ENCODE measurements at places on chromosomes 1 and 21.

DNA sequence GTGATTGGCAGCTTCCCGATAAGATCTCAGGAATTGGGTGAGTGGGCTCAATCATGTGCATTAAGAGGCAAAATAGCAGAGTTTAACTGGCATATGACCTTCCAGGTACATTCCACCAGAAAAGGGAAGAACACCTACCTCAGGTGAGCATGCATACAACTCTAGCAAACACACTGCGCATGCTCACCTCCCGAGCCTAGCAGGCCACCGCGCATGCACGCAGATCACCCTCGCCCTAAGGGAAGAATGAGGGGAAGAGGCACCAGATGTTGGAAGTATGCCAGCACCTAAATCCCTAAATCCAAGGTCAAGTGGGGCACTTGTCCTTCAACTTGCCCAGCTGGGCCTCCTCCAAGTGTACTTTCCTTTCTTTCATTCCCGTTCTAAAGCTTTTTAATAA lies 23.6 kb upstream of the CBR3 start:
- no peak for DNase-seq

- DNase-seq = peak; percentile 45
Observed at GRCh38 chr1:69567652-69568420, at the start of gene LRRC7. Gene LRRC7 (plus strand): TSS chr1:69567922. CDS start chr1:69568640, 718 bp downstream.

DNA sequence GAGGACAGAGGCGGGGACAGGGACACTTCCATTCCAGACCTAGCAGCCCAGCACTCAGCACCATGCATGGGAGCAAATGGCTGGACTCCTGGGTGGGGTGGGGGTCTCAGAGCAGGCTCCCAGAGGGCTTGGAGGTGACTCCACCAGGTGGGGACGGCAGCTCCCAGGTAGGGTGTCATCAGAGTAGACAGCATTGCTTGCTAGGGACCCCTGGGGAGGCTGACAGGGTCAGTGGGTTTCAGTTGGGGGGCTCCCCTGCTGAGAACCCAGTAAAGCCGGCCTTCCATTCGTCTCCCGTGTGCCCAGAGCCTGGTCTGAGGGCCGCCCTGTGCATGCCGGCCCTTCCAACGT lies 4.8 kb upstream of the GJC2 start:
- DNase-seq = no peak

- DNase-seq = peak; percentile 96
Observed at GRCh38 chr1:230186874-230187273, 119.8 kb downstream of the GALNT2 start.

DNA sequence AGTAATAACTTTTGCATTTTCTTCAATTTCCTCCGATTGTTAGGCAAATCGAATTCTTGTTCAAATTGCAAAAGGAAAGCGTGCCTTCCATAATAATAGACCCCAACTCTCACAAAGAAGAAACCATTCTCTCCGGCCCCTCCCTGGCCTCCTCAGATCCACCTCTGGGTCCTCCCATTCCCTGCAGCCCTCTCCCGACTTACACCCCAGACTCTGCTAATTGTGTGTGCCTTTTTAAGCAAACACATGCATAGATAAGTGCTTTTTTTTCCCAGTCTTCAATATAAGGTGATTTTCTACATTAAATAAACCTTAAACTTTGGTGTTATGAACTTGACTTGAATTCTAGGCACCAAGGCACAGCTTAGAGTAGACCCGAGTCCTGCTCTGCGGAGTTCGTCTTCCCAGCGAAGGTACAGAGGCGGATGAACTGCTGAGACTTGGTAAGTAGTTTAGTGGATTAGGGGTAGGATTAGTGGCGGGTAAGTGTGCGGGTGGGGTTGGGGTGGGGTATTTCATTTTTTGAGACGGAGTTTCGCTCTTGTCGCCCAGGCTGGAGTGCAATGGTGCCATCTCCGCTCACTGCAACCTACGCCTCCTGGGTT lies 1.5 kb downstream of the L1TD1 start:
- no peak for DNase-seq

GRCh38 chr1:183953031-183953430 lies 84.5 kb downstream of the COLGALT2 start:
- no peak for DNase-seq

GRCh38 chr1:218348628-218349071 lies 3.5 kb downstream of the TGFB2 start:
- no peak for DNase-seq

DNA sequence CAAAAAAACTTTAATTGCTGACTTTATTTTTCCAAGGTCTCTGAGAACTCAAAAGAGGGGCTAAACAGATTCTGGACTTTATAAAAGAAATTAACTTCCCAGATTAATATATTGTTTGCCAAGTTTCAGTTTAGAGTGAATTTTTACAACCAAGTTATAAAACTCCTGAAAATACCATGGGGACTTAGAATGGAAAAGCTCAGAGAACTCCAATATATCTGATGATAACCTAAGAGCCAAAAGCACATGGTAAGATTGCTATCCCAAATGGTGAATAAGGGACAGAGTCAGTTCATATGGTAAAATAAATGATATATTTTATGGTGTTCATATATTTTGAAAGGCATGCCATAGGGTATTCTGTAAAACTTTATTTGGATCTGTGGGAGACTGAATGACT lies 470.9 kb downstream of the TTLL7 start:
- DNase-seq = no peak

- DNase-seq = peak; percentile 15
Observed at GRCh38 chr1:2382621-2383361, 8.6 kb downstream of the MORN1 start.

DNA sequence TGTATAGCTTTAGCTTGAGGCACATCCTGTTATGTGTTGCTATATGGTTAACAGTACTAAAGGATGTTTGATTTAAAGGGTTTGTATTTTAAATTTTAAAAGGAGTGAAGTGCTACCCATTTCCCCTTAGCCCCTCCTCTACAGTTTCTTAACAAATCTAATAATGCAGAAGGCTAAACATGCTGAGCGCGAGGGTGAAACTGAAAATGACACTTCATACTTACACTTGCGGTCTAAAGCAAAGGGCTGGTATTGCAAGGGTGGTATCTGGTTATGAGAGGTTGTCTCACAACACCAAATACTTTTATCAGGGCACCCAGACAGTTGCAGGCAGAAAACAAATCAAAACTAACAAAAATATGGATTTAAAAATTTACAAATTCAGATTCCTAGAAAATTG lies 172.3 kb downstream of the SIPA1L2 start:
- no peak for DNase-seq

DNA sequence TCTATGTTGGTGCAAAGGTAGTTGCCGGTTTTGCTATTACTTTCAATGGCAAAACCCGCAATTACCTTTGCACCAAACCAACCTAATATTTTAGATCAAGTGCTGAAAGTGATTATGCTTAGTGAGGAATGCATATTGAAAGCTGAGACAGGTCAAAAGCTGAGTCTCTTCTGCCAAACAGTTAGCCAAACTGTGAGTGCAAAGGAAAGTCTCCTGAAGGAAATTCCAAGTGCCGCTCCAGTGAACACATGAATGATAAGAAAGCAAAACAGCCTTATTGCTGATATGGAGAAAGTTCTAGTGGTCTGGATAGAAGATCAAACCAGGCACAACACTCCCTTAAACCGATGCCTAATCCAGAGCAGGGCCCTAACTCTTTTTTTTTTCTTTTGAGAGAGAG lies 83.1 kb upstream of the ERRFI1 start:
- no peak for DNase-seq

DNA sequence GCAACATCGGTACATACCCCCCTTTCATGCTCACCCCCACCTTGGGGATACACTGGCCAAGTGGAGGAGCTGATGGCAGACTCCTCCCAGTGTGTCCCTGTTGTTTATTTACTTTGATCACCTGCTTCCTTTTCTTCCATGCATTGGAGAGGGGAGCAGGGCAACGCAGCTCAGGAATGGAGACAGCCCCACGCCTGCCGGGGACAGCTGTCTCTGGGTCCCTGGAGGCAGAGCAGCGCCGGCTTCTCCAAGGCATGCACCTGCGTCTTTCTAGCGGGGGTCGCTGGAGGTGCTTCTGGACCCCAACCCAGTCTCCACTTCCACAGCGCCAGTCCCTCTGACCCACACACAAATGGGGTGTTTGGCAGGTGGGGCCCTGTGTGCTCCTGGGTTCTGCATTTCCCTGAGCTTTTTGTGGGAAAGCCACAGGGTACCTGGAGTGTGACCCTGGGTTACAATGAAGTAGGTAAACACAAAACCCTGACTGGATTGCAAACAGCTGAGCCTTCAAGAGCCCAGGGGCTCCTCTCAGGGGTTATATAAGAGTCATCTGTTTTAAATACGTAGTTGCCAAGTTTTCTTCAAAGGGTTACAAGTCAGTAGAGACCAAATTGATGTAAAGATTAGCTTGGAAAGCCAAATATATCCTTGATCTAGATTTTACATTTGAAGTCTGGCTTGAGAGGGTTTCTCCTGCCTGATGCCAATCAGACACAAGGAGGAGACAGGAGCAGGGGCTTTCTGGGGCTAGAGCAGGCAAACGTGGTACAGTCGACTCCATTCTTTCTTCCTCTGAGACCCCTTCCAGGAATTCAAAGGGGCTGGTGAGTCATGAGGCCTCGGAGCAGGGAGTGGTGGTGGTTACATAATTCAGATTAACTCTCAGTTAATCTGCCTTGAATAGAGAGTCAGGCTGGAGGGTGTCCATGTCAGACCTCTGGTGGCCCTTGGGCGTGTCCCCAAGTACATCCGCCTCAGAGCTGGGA lies 4.5 kb downstream of the AJAP1 start:
- DNase-seq = no peak

DNA sequence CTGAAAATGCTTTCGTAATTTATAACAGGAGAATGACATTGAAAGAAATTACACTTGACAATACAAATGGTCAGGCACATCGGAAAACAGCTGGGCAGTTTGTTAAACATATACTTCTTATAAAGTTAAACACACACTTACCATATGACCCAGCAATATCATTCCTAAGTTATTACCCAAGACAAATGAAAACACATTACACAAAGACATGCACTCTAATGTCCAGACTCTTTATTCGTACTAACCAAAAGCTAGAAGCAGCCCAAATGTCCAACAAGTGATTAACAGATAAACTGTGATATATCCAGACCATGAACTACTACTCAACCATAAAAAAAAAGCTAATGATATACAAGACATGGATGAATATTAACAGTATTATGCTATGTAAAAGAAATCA lies 8.5 kb downstream of the AKT3 start:
- DNase-seq = no peak

- DNase-seq = no peak
Observed at GRCh38 chr1:145893306-145894055, 7.8 kb upstream of the ANKRD35 start.

DNA sequence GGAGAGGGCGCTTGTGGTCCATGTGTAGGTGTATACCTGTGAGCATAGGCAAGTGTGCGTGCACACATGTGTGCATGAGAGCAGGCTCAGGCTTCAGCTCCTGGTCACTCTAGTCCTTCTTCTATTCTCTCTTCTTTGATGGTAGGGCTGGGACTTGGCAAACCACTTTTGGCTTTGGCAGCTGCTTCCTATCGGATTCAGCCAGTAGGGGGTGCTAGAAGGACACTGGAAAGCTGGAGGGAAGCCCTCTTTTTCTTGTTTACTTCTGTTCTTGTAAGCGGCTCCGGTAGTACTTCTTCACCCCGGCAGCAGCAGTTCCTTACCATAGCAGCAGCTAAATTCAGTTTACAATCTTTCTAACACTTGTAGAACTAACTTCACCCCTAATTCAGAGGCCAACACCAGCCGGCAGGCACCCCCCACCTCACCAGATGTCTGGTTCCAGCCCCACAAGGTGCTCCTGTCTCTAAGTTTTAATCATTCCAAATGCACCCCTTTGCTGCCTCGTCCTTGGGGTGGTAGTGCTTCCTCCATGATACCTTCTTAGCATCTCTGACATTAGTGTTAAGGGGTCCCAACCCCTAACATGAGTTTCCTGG lies 25.1 kb downstream of the NENF start:
- peak; percentile 73 for DNase-seq

- no peak for DNase-seq
Observed at GRCh38 chr1:16348414-16349182, 3.7 kb downstream of the FBXO42 start.

- DNase-seq = no peak
Observed at GRCh38 chr1:116586741-116587143, 15.9 kb upstream of the CD58 start.

DNA sequence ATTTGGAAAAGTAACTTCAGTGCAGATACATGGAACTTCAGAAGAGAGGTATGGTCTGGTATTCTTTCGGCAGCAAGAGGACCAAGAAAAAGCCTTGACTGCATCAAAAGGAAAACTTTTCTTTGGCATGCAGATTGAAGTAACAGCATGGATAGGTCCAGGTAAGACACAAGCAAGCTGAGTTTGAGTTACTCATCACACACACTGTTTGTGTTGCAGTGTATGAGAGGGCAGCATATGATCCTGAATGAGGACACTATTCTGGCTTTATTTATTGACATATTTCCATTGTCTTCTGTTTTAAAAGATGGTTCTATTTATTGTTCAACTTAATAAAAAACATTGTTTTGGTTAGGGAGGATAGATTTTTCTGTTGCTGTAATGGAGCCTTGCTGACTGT lies 63.6 kb downstream of the SPEN start:
- no peak for DNase-seq

DNA sequence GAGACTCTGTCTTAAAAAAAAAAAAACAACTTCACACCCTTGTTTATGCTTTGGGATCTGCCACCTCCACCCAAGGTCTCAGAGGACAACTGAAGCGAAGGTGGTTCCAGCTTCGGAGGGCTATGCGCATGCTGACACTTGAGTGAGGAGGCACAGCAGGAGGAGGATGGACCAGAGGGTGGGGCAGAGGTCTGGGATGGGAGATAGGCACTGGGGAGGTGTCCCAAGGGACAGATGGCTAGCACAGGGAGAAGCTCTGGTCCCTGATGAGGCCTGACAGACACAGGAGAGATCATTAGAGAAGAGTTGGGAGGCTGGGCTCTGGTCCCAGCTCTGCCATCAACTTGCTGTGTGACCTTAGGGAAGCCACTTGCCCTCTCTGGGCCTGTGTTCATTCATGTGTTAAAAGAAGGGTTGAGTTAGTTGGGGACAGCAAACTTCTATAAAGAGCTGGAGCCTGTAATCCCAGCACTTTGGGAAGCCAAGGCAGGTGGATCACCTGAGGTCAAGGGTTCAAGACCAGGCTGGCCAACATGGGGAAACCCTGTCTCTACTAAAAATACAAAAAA lies 16.8 kb downstream of the E2F2 start:
- no peak for DNase-seq

DNA sequence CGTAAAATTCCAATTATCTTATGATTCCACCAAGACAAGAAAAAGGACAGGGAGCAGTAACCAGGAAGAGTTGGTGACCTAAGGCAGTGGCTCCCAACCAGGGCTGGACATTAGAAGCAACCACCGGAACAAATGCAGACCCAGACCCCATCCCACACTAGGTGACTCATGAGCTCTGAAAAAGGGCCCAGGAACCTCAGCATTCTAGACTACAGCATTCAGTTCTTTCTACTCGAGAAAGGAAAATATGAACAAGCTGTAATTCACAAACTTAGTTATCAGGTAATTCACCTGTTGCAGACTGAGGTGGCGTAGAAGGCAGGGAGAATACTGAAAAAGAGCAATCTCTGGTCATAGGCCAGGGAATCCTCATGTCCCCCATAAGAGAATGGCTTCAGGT lies 138.4 kb upstream of the KRTAP19-8 start:
- DNase-seq = no peak

- peak; percentile 4 for DNase-seq
Observed at GRCh38 chr1:20885121-20885520, 98.0 kb upstream of the HP1BP3 start.
